ENCODE measurements at places on chromosomes 6 and 20.

- DNase-seq = no peak
Observed at GRCh38 chr20:12591949-12592470, 416.8 kb upstream of the SPTLC3 start.

- DNase-seq = no peak
Observed at GRCh38 chr6:20436719-20437118, 35.0 kb downstream of the E2F3 start.

DNA sequence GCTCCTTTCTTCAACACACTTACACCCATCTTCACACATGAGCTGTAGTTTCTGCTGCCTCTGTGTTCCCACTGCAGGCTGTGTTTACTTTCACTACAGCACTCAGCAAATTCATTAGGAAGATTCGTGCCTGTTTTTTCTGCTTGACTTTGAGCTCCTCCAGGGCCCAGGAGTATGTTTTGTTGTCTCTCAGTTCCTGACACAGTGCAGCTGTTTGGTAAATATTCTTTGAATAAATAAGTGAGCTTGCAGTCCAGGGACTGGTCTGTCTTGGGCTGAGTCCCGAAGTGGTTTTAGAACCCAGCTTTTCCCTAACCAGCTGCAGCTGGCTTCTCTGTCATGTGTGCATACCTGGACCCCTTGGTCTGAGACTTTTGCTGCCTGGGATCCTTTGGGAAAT lies 46.6 kb upstream of the CCN6 start:
- DNase-seq = no peak

DNA sequence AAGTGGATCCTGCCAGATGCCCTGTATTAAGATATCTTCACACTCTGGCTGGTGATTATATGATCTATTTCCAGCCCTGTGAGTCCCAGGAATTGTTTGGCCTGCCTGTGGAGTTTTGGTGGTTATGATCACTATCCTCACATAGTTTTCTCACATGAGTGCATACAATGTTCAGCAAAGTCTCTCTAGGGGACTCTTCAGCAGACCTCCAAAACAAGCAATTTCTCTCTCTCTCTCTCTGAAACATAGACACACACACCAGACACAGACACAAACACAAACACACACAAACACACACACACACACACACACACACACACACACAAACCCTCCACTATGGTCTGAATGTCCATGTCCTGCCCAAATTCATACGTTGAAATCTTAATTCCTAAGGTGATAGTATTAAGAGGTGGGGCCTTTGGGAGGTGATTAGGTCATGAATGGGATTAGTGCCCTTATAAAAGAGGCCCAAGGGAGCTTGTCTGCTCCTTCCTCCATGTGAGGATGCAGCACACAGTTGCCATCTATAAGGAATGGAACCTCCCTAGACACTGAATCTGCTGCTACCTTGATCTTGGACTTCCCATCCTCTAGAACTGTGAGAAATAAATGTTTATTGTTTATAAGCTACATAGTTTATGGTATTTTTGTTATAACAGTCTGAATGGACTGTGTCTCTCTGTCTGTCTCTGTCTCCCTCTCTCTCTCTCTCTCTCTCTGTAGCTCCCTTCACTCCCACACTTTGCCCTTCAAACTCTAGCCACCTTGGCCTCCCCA lies 22.0 kb upstream of the SYNJ2 start:
- DNase-seq = no peak

GRCh38 chr20:10034717-10035571 lies at the start of gene ANKEF1:
TSS of gene ANKEF1 (plus strand) at chr20:10034987. CDS start at chr20:10038302, 3,315 bp downstream.
- peak; percentile 25 for DNase-seq

GRCh38 chr6:5085648-5086293 lies 630 bp downstream of the PPP1R3G start:
- no peak for DNase-seq

- no peak for DNase-seq
Observed at GRCh38 chr20:48492715-48493070, 335.1 kb downstream of the PREX1 start.

- DNase-seq = no peak
Observed at GRCh38 chr20:35301426-35301825, 9.2 kb upstream of the FAM83C start.

- DNase-seq = no peak
Observed at GRCh38 chr6:113894712-113895674, 37.8 kb downstream of the MARCKS start.

GRCh38 chr6:21753241-21754108 lies 159.9 kb downstream of the SOX4 start:
- DNase-seq = no peak

- no peak for DNase-seq
Observed at GRCh38 chr6:137145421-137145820, 28.0 kb downstream of the IL22RA2 start.

- DNase-seq = no peak
Observed at GRCh38 chr6:40353967-40354452, 233.2 kb downstream of the LRFN2 start.

GRCh38 chr6:21654361-21654760 lies 60.8 kb downstream of the SOX4 start:
- DNase-seq = no peak

GRCh38 chr20:7505152-7505834 lies 435.0 kb downstream of the HAO1 start:
- DNase-seq = no peak

DNA sequence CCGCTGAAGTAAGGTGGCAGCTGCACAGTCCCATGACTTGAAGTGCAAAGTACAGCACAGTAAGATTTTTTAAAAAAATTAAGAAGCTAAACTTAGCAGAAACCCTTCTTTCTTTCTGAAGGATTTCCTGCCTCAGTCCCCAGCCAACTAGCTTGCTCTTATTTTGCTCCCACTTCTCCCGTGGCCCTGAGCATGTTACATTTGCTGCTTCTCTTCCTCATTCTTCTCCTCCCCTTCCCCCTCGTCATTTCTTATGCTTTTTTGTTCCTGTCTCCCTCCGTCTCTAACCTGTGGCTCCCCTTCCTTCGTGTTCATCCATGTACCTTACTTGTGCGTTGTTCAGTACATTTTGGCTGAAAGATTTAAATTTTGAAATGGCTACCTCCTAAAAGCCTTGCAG lies 123.0 kb downstream of the SASH1 start:
- no peak for DNase-seq

- no peak for DNase-seq
Observed at GRCh38 chr20:3084986-3085360, 449 bp upstream of the AVP start.

DNA sequence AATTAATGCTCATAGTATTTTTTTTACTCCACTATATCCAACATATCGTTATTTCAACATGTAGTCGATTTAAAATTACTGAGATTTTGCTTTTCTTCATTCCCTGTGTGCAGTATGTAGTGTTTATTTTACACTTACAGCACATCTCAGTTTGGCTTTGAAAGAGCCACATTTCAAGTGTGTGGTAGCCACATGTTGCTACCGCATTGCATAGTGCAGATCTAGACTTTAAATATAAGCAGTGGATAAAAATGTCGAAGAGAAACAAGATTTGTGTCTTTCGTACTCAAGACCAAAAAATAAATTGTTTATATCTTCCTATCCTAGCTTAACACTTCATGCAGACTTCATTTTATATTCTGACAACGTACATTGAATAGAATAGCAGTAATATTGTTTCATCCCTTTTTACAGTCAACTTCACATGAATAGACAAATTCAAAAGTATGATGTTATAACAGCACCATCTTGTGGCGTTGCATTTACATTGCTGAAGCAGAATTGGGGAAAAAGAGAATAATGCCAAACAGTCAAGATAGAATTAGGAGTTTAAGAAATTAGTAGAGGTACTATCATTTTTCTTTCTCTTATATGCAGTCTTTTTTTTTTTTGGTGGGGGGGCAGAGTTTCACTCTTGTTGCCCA lies 29.9 kb downstream of the FBXO5 start:
- DNase-seq = no peak

- no peak for DNase-seq
Observed at GRCh38 chr6:24599686-24600399, 46.1 kb downstream of the KIAA0319 start.

GRCh38 chr6:81534934-81535465 lies 217.5 kb downstream of the TENT5A start:
- no peak for DNase-seq

GRCh38 chr6:98769546-98769945 lies 64.8 kb upstream of the POU3F2 start:
- no peak for DNase-seq

GRCh38 chr6:43262000-43262779 lies 18.9 kb downstream of the TTBK1 start:
- no peak for DNase-seq

GRCh38 chr6:1801401-1801800 lies 191.7 kb downstream of the FOXC1 start:
- DNase-seq = no peak

- DNase-seq = no peak
Observed at GRCh38 chr6:169972736-169973135, 221.3 kb downstream of the ERMARD start.

DNA sequence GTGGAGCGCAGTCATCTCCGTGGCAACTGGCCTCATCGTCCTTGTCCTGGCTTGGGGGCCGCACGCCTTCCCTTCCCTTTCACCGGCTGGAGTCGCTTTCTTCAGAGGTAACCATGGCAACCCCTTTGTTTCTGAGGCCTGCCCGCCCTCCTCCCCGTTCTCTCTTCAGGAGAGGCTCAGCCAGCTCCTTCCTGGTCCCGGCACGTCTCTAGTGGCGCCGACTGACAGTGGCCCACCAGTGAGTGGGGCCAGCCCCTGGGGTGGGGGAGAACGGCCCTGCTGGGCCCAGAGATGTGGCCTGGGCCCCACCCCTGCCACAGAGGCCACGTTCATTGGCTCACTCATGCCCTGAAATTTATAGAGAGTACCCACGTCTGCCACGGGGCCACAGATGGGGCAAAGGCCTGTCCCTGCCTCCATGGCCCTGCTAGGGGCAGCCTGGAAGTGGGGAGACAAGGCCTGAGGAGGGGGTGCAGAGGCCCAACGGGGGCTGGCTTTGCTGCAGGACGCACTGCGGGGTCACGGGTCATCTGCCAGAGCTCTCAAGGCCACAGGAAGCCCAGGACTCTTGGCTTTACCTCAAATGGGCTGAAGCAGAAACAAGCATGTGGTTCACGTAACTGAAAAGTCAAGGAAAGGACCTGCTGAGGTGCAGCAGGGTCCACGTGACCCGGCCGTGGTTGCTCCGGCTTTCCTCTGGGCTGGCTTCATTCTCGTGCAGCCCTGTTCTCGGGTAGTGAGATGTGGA lies 1.4 kb upstream of the OSBPL2 start:
- DNase-seq = peak; percentile 17

- no peak for DNase-seq
Observed at GRCh38 chr6:46035242-46035641, 19.6 kb upstream of the CLIC5 start.

DNA sequence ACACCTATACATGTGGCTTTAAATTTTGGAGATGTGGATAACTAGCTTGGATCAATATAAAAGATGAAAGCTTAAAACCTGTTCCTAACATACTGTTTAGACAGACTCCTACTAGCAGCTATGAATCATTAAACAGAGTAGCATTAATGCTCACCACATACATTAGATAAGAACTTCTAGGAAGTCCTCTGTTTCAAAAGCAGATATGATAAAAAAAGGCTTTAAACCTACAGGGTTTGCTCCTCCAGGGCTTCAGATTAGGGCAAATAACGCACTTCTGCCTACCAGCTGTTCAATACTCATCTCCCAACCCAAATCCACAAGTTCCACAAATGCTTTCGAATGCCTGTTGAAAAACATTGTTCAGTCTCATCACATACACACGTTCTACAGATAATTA lies 1.5 kb downstream of the REPS1 start:
- no peak for DNase-seq
